ENCODE measurements at places on chromosomes 11 and 22. TPM values are rescaled to one million over a fixed set of nuclear protein-coding genes. Genes with fewer than 3 reads are reported as not detected.

DNA sequence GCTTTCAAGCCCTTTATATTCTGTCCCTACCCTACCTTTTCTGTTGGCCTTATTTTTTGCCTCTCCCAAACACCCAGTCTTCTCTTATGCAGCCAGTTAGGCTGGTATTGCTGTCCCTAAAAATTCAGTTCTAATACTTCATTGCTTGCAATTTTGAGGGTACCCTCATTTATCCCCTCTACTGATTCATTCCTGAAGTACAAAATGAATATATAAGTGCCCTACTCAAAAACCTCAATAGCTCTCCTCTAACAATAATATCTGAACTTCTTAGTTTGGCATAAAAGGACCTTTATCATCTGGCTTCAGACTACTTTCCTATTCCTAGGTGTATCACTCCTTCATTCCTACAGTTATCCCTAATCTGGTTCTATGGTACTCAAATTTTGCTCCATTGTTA lies 5.2 kb upstream of the EIF4G2 start:
- no peaks in the 10 kb centered on the region for H3K27me3 ChIP-seq
- H3K27ac ChIP-seq: no peak overlapping the region
- H3K4me1 ChIP-seq: peaks cover 4% of the 10 kb centered on the region
- no peak for DNase-seq
- no peaks in the 10 kb centered on the region for H3K36me3 ChIP-seq

DNA sequence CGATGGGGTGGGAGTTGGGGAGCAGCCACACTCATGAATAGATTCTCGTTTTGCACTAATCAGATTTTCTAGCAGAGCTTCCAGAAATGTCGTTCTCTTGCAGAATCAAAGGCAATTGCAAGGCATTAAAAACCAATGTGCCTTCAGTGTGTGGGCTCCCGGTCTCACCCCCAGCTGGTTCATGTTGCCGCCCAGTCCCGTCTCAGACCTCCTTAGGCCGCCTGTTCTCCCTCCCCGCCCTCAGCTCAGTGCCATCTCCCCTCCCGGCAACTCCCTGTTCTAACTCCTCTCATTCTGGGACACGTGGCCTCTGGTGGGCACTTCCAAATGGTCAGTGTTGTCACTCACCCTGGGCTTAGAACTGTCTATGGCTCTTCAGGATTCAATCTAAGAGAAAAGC lies 42.5 kb upstream of the SMIM38 start:
- no peak overlapping the region for H3K4me3 ChIP-seq
- no peaks in the 10 kb centered on the region for H3K27me3 ChIP-seq
- no peaks in the 10 kb centered on the region for H3K36me3 ChIP-seq
- no peak overlapping the region for H3K27ac ChIP-seq
- no peak for DNase-seq

DNA sequence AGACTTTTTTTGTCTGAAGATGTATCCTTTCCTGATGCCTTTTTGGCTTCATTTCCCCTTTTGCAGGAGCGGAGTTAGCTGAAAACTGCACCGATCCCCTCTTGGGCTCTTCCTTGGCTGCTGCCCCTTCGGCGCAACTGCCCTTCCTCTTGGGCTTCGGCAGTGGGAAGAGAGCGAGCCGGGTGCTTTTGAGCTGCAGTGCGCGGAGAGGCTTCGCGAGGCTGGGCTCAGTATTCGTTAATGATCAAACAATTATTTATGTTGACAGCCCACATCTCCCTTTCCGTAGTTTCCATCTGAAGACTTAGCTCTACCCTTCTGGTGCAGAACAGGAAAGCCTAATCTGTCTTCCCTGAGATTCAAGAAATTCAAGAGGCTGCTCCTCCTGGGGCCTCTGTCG lies 170.8 kb downstream of the CSNK2A3 start:
- no peak for DNase-seq
- no peak overlapping the region for H3K4me3 ChIP-seq
- no peak overlapping the region for H3K27ac ChIP-seq
- H3K36me3 ChIP-seq: no peaks in the 10 kb centered on the region

DNA sequence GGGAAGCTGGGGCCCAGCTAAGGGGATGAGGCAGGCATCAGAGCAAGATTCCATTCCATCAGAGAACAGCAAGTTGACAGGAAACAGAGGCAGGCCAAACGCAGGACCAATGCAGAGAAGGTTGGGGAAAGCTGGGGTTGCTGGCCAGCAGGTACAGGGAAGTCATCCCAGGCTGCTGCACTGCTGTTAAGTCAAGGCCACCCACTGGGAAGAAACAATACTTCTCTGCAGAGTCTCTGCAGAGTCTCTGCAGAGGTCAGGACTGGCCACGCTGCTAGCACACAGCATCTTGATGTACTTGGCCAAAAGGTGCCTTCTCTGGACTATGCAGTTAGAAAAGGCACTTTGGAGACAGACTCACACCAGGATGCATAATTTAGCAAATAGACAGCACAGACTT lies 68.5 kb upstream of the CSNK2A3 start:
- DNase-seq: no peak
- no peaks in the 10 kb centered on the region for H3K27me3 ChIP-seq

GRCh38 chr22:30301995-30302809 lies 12.9 kb upstream of the CASTOR1 start:
- H3K4me1 ChIP-seq: peaks cover 10% of the 10 kb centered on the region
- no peak overlapping the region for H3K4me3 ChIP-seq
- no peak for DNase-seq
- H3K36me3 ChIP-seq: no peaks in the 10 kb centered on the region

DNA sequence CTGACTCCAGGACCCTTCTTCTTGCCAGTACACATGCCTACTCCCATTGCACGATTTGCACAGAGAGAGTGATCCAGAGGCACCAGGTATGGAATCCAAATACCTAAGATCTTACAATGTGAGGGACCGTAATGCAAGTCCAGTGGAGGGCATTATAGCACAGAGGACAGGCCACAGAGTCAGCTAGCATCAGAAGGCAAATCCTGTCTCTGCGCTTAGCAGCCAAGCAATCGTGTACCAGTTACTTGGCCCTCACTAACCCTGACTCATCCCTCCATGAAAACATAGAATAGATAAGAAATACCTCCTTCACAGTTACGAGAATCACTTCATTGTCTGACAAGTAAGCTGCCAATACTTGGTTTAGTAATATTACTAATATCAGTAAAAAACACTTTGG lies 69.7 kb upstream of the SLC6A5 start:
- H3K4me3 ChIP-seq: no peak overlapping the region
- H3K27me3 ChIP-seq: no peaks in the 10 kb centered on the region
- no peaks in the 10 kb centered on the region for H3K36me3 ChIP-seq
- DNase-seq: no peak
- no peak overlapping the region for H3K27ac ChIP-seq
- no peaks in the 10 kb centered on the region for H3K4me1 ChIP-seq

DNA sequence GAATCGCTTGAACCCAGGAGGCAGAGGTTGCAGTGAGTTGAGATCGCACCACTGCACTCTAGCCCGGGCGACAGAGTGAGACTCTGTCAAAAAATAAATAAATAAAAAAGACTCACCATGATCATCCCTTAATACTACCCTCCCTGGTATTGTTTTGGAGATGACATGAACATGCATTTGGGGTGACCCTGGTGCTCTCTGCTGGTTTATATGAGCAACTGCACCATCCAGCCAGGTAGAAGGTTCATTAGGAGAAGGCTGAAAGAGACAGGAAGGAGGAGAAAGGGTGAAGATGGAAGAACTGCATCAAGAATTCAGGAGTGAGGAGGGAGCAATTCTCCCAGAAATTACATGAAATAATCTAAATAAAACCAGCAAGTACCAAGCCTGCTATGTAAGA lies 37.8 kb downstream of the SLC5A1 start:
- no peak overlapping the region for H3K4me3 ChIP-seq
- no peak overlapping the region for H3K27ac ChIP-seq
- no peaks in the 10 kb centered on the region for H3K27me3 ChIP-seq
- H3K36me3 ChIP-seq: no peaks in the 10 kb centered on the region
- no peak for DNase-seq

- H3K4me1 ChIP-seq: no peaks in the 10 kb centered on the region
- DNase-seq: no peak
- no peaks in the 10 kb centered on the region for H3K36me3 ChIP-seq
- no peak overlapping the region for H3K4me3 ChIP-seq
- H3K27me3 ChIP-seq: no peaks in the 10 kb centered on the region
Measured at GRCh38 chr11:39345834-39346442, 2113.5 kb downstream of the LRRC4C start.

DNA sequence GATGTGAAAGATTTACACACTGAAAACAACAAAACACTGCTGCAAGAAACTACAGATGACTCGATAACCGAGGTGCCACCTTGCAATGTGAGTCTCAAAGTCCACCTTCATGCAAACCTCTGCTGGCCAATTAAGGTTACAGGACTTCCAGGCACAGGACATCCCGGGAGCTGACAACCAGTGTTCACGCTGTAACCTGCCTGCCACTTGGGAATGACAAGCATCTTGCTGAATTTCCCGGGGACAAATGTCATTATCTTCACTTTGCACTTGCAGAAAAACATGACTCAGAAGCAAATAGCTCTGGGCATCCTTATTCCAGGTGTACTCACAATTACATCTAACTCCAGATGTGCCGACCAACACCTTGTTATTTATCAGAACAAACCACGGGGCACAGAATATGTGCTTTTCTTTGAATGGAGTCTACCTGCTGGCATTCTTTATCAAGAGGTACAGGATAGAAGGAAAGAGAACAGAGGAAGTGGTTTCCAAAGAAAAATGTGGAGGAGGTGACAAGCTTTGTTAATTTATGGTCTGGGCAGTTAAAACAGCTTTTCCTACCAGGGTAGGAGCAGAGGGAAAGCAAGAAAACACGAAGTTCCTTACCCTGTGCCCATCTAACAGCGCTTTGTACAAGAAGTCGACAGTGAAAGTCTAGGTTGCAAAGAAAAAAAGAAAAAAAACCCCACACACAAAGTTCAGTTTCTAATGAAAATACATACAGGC lies 72.3 kb downstream of the SHANK2 start:
- no peak overlapping the region for H3K4me3 ChIP-seq
- peaks cover 2% of the 10 kb centered on the region for H3K36me3 ChIP-seq
- H3K4me1 ChIP-seq: peaks cover 21% of the 10 kb centered on the region
- DNase-seq: peak; percentile 33
- no peaks in the 10 kb centered on the region for H3K27me3 ChIP-seq

DNA sequence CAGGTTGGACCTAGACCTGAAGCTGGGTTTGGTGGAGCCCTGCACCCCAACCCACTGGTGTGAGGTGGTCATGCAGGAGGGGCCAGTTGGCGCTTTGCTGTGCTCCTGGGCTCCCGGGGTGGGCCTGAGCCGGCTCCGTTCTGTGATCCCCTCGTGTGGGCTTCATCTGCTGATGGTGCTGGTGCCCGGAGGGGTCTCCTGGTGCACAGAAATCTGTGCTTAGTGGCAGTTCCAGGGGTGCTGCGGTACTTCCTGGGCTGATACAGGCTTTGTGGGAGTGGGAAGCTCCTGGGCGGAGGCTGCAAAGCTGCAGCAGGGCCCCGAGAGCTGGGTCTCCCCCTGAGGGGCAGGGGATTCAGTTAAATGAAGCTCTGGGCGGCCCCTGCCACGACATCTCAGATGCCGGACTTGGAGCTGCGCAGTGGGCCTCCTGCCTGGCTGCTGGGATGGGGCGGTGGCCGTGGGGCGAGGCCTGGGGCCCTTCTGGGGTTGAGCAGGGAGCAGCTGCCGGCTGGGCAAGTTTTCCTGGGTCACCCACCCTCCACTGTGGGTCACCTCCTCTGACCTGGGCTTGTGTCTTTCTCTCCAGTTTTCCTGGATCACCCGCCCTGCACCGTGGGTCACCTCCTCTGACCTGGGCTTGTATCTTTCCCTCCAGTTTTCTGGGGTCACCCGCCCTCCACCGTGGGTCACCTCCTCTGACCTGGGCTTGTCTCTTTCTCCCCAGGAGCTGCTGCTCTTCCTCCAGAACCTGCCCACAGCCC lies 410.5 kb downstream of the TBC1D22A start:
- H3K27me3 ChIP-seq: no peaks in the 10 kb centered on the region
- no peaks in the 10 kb centered on the region for H3K36me3 ChIP-seq
- H3K4me1 ChIP-seq: no peaks in the 10 kb centered on the region
- no peak for DNase-seq

GRCh38 chr11:113411536-113411935 lies 24.0 kb downstream of the ANKK1 start:
- H3K27ac ChIP-seq: no peak overlapping the region
- no peak overlapping the region for H3K4me3 ChIP-seq
- no peaks in the 10 kb centered on the region for H3K4me1 ChIP-seq
- no peaks in the 10 kb centered on the region for H3K36me3 ChIP-seq
- no peaks in the 10 kb centered on the region for H3K27me3 ChIP-seq

DNA sequence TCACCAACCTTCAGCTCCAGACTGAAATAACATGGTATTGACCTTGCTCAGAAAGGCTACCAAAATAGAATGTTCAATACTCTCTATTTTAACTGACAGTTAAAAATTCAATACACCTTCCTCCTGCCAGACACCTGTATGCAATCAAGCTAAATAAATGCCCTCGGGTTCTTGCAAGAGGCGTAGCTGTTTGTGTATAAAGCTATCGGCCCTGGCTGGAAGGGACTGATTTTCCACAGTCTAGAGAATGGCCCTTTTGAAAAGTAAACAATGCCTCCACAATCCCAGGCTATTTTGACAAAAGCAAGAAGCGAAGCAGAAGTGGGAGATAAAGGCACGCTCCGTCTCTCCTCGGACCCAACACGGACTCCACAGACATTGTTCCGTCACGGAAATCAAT lies 791.2 kb downstream of the BRD1 start:
- H3K36me3 ChIP-seq: no peaks in the 10 kb centered on the region
- no peak overlapping the region for H3K4me3 ChIP-seq
- H3K27me3 ChIP-seq: no peaks in the 10 kb centered on the region
- no peak overlapping the region for H3K27ac ChIP-seq
- peaks cover 9% of the 10 kb centered on the region for H3K4me1 ChIP-seq
- DNase-seq: no peak

GRCh38 chr11:5671831-5672230 lies 13.0 kb downstream of the TRIM5 start:
- H3K27ac ChIP-seq: no peak overlapping the region
- peaks cover 31% of the 10 kb centered on the region for H3K36me3 ChIP-seq
- H3K4me3 ChIP-seq: no peak overlapping the region
- no peak for DNase-seq
- H3K4me1 ChIP-seq: no peaks in the 10 kb centered on the region
- no peaks in the 10 kb centered on the region for H3K27me3 ChIP-seq

DNA sequence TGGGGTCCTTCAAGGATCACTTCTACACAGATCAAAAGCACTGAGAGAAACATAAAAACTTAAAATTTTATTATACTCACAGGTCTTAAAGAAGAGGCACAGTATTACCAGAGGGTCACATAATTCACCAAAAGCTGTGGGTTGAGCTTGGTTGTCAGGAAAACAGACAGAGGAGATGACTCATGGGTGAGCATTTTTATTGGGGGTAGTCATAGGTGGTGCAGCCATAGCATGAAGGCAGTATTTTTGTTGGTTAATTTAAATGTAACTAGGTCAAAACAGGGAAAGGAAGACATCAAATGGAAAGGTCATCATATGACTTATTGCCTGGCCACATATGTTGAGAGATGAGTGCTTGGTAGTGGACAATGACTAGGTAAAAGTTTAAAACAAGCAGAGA lies 24.2 kb downstream of the OR5B17 start:
- no peaks in the 10 kb centered on the region for H3K4me1 ChIP-seq
- DNase-seq: no peak
- H3K27ac ChIP-seq: no peak overlapping the region
- no peak overlapping the region for H3K4me3 ChIP-seq

- no peaks in the 10 kb centered on the region for H3K36me3 ChIP-seq
- H3K4me3 ChIP-seq: no peak overlapping the region
- no peaks in the 10 kb centered on the region for H3K27me3 ChIP-seq
- no peak overlapping the region for H3K27ac ChIP-seq
Measured at GRCh38 chr11:134668076-134668475, 256.0 kb upstream of the B3GAT1 start.

Gene FAM180B
- total RNA-seq: not detected

Gene NRGN
- total RNA-seq: 1.7 TPM

Gene PITPNM1
- 3.2 TPM for total RNA-seq

Gene TMEM191C
- total RNA-seq: 0.25 TPM

Gene SLC43A3
- total RNA-seq: 47.2 TPM

Gene OR5M8
- not detected for total RNA-seq

Gene FAT3
- 1.2 TPM for total RNA-seq

Gene ZNF70
- total RNA-seq: 1.2 TPM
